Breast epithelium (tissue), 4 donors: ENCODE measurements at places on chromosomes 5 and 9.

GRCh38 chr5:14447958-14448911 lies 133.4 kb upstream of the OTULINL start:
- DNase-seq = no peak

- no peak for DNase-seq
These were observed 122.1 kb upstream of the COL5A1 start for GRCh38 chr9:134519375-134520070.

DNA sequence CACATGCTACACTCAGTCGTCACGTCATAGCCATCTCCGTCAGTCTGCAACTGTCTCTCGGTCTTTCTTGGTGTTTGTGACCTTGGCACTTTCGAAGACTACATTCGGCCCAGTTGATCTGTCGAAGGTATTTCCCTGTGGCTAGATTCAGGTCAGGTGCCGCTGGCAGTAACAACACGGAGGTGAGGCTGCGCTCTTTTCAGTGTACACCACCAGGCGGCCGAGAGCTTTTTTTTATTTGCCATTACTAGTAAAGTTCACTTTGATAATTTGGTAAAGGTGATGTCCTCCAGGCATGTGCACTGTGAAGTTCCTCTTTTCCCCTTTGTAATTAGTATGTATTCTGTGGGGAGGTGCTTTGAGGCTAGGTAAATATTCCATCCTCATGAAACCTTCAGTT lies 49.7 kb downstream of the RNF130 start:
- no peak for DNase-seq

DNA sequence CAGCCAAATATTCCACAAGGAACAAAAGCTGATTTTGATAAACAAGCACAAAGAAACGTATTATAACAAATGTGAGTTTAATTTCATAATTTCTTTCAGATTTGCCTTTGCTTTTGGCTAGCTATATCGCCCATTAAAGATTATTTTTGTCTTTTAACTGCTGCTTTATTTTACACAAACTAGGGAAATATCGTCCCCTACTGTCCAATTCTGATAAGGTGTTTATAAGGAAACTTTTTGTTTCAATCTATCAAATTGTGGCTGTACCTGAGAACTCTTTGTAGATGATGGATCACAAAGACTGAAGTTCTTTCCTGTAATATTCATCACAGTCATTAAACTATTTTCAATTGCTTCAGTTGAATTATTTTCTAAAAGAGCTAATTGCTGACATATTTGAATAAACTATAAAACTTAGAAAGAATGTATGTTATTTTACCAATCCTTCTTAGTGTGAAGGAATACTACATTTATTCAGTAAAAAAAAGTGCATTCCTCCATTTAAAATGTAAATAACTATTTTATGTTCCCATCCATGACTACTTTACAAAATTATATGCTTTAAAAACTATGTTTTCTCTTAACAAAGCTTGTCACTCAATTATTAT lies 431.3 kb upstream of the ITGA1 start:
- no peak for DNase-seq

DNA sequence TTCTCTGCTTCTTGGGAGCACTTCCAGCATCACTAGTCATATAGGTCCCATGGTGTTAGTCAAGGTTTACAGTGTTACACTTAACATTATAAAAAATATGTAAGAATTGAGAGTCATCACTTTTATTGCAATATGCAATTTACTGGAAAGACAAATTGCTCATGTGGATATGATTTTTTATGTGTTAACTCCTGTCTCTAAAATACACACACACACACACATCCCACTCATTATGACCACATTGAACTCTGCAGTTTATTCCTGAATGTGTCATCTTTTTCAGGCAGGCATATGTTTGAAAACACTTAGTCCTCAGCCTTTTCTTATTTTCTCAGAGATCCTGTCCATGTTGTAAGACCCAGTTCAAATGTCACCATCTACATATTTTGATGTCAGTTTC lies 148.5 kb upstream of the MRPS30 start:
- DNase-seq = no peak

GRCh38 chr9:114681594-114682332 lies at the start of gene TEX48:
TSS of gene TEX48 (minus strand) at chr9:114682192. CDS start at chr9:114671723, 10,469 bp downstream.
- DNase-seq = peak; percentile 26

GRCh38 chr5:84381502-84382362 lies 2.9 kb downstream of the EDIL3 start:
- DNase-seq = no peak
